Effector memory CD8-positive, alpha-beta T cell (primary cell): ENCODE measurements at places on chromosomes 3 and 15.

DNA sequence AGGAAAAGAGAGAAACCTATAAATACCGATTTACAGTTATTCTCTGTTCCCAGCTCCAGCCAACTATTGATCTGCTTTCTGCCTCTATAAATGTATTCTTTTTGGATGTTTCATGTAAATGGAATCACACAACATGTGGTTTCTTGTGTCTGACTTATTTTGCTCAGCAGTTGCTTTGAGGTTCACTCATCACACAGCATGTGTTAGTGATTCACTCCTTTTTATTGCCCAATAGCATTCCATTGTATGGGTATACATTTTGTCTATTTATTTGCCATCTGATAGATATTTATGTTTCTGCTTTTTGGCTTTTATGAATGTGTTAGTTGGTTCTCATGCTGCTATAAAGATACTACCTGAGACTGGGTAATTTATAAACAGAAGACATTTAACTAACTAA, 23.6 kb downstream of the CCR1 start:
- peaks cover 18% of the 10 kb centered on the region for H3K4me1 ChIP-seq
- peaks cover 3% of the 10 kb centered on the region for H3K36me3 ChIP-seq
- no peak overlapping the region for H3K4me3 ChIP-seq
- no peaks in the 10 kb centered on the region for H3K27me3 ChIP-seq

GRCh38 chr15:61050844-61051568, 178.1 kb downstream of the RORA start:
- DNase-seq = no peak
- H3K27ac ChIP-seq = no peak overlapping the region
- H3K4me3 ChIP-seq = no peak overlapping the region
- H3K4me1 ChIP-seq = peaks cover 3% of the 10 kb centered on the region

DNA sequence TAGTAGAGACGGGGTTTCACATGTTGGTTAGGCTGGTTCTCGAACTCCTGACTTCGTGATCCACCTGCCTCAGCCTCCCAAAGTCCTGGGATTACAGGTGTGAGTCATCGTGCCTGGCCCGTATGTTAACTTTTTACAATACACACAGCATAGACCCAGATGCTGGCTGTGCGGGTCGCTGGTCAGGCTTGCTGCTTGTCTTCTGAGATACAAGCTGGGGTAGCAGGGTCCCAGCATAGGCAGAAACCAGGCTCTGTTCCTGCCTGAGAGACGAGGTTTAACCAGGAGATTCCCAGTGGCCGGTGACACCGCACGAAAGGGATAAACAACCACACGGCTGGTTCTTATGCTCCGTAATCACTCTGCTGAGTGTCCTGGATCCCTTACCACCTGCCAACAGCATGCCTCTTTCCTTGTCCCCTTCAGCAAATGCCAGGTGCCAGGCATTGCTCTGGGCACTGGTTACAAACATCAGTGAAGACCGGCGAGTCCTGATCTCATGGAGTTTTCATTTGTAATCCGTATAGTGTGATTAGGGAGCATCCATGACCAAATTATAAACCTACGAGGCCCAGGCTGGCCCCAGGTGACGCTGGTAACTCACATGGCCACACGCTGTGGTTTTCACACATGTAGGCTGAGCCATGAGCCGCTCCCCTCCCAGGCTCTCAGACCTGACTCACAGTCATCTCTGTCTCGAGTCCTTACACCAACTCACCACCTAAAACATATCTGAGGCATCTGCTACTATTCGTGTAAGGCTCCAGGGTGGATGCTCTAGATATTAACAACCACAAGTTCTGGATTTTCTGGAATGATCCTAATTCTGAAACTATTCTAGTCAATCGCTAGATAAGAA, 125.7 kb downstream of the PDZRN3 start:
- H3K4me3 ChIP-seq = no peak overlapping the region
- no peaks in the 10 kb centered on the region for H3K36me3 ChIP-seq
- no peak for DNase-seq
- H3K27me3 ChIP-seq = peaks cover 5% of the 10 kb centered on the region
- no peaks in the 10 kb centered on the region for H3K4me1 ChIP-seq

DNA sequence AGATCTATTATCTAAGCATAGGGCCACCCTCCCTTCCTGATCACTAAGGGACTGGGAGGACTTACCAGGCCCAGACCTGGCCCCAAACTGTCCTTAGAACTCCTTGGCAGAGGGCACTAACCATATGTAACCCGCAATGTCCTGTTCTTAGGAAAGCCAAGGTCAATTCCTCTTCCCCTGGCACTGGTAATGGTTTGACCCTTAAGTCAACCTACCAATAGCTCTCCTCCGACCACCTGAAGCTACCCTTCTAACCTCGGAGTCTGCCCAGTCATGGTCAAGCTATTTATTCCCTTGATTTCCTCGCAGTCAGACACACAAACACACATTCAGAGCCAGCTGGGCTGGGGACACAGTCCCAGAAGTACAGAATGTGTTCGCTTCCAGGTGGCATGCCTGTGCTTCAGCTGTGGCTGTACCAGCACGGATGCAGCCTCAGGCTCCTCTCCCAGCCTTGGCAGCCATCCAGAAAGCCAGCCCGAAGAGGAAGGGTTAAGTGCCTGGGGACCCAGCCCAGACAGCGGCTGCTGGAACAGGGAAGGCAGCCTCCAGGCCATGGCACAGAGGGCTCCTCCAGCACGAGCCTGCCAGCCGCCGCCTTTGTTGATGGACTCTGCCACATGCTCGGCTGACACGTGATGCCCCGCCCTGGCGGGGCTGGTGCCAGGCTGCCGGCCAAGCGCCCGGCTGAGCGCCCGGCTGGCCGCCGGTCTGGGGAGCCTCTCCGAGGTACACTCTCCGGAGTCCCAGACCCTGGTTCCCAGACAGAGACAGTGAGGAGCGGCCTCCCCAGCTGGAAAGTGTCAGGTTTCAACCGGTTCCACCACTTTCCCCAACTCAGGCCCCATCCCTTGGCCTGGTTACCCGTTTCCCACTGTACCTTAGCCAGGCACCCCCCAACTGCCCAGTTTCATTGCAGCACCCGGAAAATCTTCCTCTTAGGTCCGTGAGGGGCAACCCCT, 5.5 kb downstream of the BMF start:
- H3K4me1 ChIP-seq = peaks cover 53% of the 10 kb centered on the region
- H3K27me3 ChIP-seq = no peaks in the 10 kb centered on the region
- no peak overlapping the region for H3K27ac ChIP-seq
- H3K4me3 ChIP-seq = no peak overlapping the region
- no peak for DNase-seq

DNA sequence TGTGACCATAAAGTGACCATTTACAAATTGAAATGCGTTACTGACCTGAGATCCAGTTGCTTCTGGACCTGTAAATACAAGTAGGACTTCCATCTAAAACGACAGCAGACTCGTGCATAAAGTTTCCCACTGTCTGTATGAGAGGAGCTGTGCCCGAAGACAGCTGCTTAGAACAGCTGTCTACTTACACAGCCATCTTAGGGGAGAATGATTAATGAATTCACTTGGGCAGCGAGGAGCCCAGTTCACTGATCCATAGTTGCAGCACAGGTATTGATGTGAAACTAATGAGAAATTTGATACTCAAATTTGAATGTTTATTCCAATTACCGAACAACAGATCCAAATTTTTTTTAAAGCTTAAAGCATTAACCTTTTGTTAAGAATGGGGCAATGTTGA, 748.1 kb downstream of the NR2F2 start:
- no peak overlapping the region for H3K4me3 ChIP-seq
- H3K36me3 ChIP-seq = no peaks in the 10 kb centered on the region
- no peaks in the 10 kb centered on the region for H3K4me1 ChIP-seq
- no peaks in the 10 kb centered on the region for H3K27me3 ChIP-seq
- H3K27ac ChIP-seq = no peak overlapping the region
- no peak for DNase-seq

DNA sequence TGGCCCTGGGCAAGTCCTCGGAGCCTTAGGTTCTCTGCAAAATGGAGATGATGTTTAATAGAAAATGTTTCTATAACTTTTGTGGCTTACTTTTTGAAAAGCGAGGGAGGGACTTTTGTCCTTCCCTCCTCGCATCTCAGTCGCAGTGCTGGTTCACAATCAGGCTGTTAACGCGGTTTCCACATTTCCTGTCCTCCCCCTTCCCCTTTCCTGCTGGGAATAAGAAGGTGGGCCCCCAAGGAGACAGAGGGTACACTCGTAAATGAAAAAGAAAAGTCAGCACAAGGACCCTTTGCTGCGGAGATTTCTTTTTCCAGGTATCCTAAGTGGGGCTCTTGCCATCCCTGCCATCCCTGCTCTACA, 29.5 kb downstream of the ARHGAP31 start:
- peak overlapping the region; percentile 95 for H3K4me3 ChIP-seq
- peak overlapping the region; percentile 99 for H3K27ac ChIP-seq
- H3K36me3 ChIP-seq = peaks cover 15% of the 10 kb centered on the region
- peaks cover 3% of the 10 kb centered on the region for H3K4me1 ChIP-seq

- no peak overlapping the region for H3K27ac ChIP-seq
- peaks cover 27% of the 10 kb centered on the region for H3K27me3 ChIP-seq
- no peak for DNase-seq
- H3K4me1 ChIP-seq = no peaks in the 10 kb centered on the region
These were observed 208.1 kb upstream of the NR2F2 start for GRCh38 chr15:96122077-96123027.

- H3K36me3 ChIP-seq = peaks cover 2% of the 10 kb centered on the region
- no peak for DNase-seq
- H3K27ac ChIP-seq = no peak overlapping the region
- no peak overlapping the region for H3K4me3 ChIP-seq
- peaks cover 22% of the 10 kb centered on the region for H3K4me1 ChIP-seq
These were observed 23.4 kb upstream of the ZFAND6 start for GRCh38 chr15:80036071-80036470.

DNA sequence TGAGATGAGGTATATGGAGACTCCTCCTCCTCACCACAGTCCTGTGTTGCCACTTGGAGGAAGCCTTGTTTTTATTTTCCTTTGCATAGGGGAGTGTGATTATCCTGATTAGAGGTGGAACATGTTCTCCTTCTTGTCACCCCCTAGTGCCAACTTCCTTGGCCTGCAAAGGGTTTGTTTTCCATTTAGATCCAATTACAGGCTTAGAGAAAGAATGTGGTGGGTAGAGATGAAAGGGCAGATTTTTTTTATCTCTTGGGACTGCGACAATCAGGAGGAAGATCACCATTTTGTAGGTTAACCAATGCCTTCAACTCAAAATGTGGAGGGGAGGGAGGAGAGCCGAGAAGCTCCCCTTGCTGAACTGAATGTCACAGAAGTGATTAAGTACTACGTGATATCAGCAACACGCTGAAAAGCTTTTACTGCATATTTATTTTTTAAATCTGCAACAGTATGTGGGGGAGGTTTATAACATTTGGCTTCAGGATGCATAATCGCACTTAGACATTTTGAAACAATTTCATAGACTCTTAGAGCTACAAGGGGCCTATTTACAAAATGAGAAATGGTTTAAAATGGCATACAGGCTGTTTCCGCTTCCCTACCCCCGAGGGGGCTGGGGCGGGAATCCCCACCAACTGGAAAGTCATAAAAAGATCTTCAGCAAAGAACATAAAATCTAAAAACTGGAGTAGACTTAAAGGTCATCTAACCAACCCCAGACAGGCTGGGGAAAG, 2.4 kb downstream of the LMCD1 start:
- peaks cover 4% of the 10 kb centered on the region for H3K36me3 ChIP-seq
- no peak overlapping the region for H3K4me3 ChIP-seq
- peaks cover 10% of the 10 kb centered on the region for H3K4me1 ChIP-seq
- H3K27ac ChIP-seq = no peak overlapping the region
- no peaks in the 10 kb centered on the region for H3K27me3 ChIP-seq
- DNase-seq = no peak

GRCh38 chr3:34504366-34504765, 705.9 kb downstream of the PDCD6IP start:
- no peaks in the 10 kb centered on the region for H3K4me1 ChIP-seq
- no peaks in the 10 kb centered on the region for H3K27me3 ChIP-seq
- H3K36me3 ChIP-seq = no peaks in the 10 kb centered on the region
- no peak for DNase-seq
- H3K4me3 ChIP-seq = no peak overlapping the region
